Glutamatergic neuron (in vitro differentiated cells): ENCODE measurements at places on chromosomes 4 and X.

DNA sequence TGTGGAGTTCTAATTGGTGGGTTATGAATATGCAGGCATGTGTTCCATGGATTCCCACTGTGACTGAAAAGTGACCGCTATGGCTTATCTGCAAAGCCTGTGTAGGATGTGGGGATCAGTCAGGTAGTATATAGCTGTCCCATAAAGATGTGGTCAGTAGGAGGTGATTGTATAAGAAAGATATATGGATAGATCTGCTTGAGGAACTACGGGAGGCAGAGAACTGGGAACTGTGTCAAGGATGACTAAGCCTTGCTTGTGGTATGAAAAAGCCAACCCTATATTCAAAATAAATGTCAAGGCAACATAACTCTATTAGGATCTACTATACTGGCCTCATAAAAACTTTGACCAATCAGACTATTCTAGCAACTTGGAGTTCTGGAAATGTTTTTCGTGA, 185.2 kb downstream of the KLHL4 start:
- no peaks in the 10 kb centered on the region for H3K36me3 ChIP-seq
- H3K27ac ChIP-seq = no peak overlapping the region
- H3K4me3 ChIP-seq = no peak overlapping the region
- no peaks in the 10 kb centered on the region for H3K27me3 ChIP-seq
- H3K4me1 ChIP-seq = no peaks in the 10 kb centered on the region
- DNase-seq = no peak

GRCh38 chr4:63524764-63525163, 884.5 kb downstream of the TECRL start:
- H3K4me1 ChIP-seq = no peaks in the 10 kb centered on the region
- peaks cover 6% of the 10 kb centered on the region for H3K36me3 ChIP-seq
- H3K27me3 ChIP-seq = no peaks in the 10 kb centered on the region
- H3K27ac ChIP-seq = no peak overlapping the region
- no peak for DNase-seq

- H3K4me1 ChIP-seq = no peaks in the 10 kb centered on the region
- no peak overlapping the region for H3K4me3 ChIP-seq
- DNase-seq = no peak
- no peaks in the 10 kb centered on the region for H3K27me3 ChIP-seq
These were observed 58.0 kb downstream of the TAB3 start for GRCh38 chrX:30831082-30831481.

DNA sequence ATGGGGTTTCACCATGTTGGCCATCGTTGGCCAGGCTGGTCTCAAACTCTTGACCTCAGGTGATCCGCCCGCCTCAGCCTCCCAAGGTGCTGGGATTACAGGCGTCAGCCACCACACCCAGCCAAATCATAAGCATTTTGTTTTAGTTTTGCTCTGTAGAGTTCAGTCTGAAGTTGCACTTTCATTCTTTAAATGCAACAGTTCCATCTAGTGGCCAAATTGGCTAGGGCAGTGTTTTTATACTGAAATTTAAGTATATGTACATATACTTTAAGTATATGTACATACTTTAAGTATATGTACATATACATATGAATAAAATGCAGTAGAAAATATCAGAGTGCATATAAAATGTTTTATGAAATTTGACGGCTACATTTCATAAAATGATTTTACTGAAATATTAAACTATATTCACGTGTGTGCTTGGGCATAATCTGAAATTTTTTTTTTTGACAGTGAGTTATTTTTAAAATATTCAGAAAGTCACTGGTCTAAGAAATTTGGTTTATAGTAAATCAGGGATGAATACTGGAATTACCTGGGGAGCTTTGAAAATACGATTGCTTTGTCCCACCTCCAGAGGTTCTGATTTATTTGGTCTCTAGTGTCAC, 145.5 kb downstream of the NWD2 start:
- no peaks in the 10 kb centered on the region for H3K36me3 ChIP-seq
- H3K4me1 ChIP-seq = peaks cover 10% of the 10 kb centered on the region
- H3K27ac ChIP-seq = no peak overlapping the region
- no peak for DNase-seq
- no peak overlapping the region for H3K4me3 ChIP-seq

DNA sequence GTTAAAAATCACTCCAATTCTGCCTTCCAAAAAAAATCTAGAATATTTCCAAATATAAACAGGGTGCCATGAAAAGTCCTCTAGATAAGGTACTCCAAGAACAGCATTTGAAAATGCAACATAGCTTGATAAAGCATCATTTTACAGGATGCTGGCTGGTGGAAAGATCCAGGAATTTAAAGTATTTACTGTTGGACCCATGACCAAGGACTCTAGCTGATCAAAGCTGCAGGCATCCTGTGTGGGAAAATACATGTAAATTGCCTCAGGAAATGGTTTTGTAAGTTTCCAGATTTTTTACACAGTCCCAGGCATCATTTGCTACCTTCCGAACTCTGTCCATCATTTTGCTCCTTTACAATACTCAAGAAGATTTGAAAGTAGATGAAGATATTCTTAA, 164.4 kb downstream of the GRIA3 start:
- no peaks in the 10 kb centered on the region for H3K27me3 ChIP-seq
- no peaks in the 10 kb centered on the region for H3K36me3 ChIP-seq
- DNase-seq = no peak

- H3K4me3 ChIP-seq = no peak overlapping the region
- DNase-seq = no peak
- no peak overlapping the region for H3K27ac ChIP-seq
- peaks cover 5% of the 10 kb centered on the region for H3K4me1 ChIP-seq
- H3K36me3 ChIP-seq = no peaks in the 10 kb centered on the region
These were observed 69.5 kb downstream of the TRIM2 start for GRCh38 chr4:153273751-153274150.

DNA sequence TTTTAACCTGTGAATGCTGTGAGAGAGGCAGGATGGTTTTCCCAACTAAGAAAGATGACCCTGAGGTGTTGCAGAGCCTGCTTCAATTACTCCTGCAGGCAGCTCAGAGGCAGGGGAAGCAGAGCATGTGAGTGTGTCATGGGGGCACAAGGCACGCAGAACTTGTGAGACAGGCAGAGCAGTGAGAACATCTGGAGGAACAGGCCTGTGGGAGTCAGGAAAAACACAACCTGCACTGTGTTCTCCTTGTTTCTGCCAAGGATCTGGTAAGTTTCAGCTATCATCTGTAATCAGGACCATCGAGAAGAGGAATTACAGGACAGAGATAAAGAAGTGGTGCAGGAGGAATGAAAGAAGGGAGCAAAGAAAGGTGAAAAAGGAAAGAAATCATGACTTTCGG, 741.8 kb upstream of the INTU start:
- no peak for DNase-seq
- no peak overlapping the region for H3K27ac ChIP-seq
- H3K4me3 ChIP-seq = no peak overlapping the region
- H3K4me1 ChIP-seq = no peaks in the 10 kb centered on the region
- H3K27me3 ChIP-seq = no peaks in the 10 kb centered on the region

- H3K36me3 ChIP-seq = no peaks in the 10 kb centered on the region
- H3K27me3 ChIP-seq = peaks cover 5% of the 10 kb centered on the region
- no peak for DNase-seq
- no peak overlapping the region for H3K4me3 ChIP-seq
- no peaks in the 10 kb centered on the region for H3K4me1 ChIP-seq
These were observed 5.2 kb upstream of the NAP1L5 start for GRCh38 chr4:88702782-88703181.

- DNase-seq = no peak
- H3K36me3 ChIP-seq = no peaks in the 10 kb centered on the region
- peak overlapping the region; percentile 89 for H3K27ac ChIP-seq
- peaks cover 51% of the 10 kb centered on the region for H3K4me1 ChIP-seq
- H3K4me3 ChIP-seq = peak overlapping the region; percentile 58
- peaks cover 5% of the 10 kb centered on the region for H3K27me3 ChIP-seq
These were observed 98.6 kb downstream of the MGST2 start for GRCh38 chr4:139764182-139764581.
